Activated naive CD4-positive, alpha-beta T cell treated with Interleukin-2 at 50 U/mL for 16 hours (primary cell): ENCODE measurements at places on chromosomes 3 and 15.

DNA sequence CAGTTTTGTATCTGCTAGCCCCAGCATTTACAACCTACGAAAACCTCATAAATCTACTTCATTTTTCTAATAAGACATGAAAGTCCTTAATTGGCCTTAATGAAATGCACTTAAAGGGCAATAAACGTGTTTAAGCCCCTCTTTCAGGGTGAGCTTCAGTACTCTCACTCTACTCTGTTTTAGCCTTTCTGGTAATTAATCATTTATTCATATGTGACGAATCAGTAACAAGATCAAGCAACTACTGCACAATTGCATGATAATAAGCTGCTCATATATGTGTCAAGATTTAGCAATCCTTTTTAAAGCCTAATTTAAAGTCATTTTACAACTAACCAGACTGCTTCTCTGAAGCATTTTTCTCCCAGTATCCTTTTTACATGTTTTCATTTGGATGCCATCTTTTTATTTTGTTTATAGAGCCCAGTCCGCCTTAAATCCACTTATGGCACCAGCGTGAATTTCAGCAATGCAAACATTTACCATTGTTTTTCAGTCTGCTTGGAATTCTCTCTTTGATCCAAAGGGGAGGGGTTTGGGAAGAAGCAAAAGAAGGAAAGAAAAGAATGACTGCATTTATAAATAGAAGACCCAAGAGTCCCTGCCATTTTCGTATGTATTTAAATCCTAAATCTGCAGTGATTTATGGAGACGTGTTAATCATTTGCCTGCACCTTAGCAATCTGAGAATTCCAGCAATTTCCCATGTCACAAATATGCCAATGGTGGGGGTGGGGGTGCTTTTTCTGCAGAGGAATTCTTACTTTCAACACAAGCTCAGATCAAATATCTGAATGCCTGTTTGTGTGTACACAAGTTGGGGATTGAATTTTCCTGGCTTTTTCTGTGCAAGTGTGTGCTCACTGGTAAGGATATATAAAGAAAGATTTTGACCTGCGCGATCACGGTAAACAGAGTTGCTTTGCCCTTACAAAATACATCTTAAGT is 230.8 kb upstream of the TBC1D5 start:
- DNase-seq: no peak

DNA sequence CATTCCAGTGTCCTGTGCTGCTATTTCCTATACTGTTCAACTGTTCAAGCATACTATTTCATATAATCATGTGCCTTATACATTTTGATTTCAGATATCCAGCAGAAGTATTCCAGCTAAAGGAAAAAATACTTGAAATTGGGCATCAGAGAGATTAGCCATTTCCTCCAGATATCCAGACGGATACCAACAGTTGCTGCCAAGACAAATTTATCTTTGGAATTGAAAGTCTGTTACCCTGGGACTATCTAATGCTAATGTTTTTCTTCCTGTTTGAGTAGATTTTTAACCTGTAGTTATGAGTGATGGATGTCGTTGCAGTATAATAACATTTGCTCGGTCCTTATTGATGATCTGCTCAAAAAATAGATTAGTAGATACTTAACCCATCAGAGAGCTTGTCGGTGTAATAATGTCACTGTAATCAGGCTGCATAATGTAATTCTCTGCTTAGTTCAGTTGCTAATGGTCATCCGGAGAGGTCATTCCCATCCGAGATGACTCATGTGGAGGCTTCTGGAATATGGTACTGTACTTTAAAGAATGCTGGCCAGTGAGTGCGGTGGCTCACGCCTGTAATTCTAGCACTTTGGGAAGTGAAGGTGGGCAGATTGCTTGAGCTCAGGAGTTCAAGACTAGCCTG is 51.5 kb downstream of the TIMP4 start:
- no peak for DNase-seq

- no peak for DNase-seq
Observed at GRCh38 chr3:21599890-21600289, 151.1 kb downstream of the ZNF385D start.

GRCh38 chr3:196638861-196639482 is 522 bp upstream of the NRROS start:
- DNase-seq: no peak

DNA sequence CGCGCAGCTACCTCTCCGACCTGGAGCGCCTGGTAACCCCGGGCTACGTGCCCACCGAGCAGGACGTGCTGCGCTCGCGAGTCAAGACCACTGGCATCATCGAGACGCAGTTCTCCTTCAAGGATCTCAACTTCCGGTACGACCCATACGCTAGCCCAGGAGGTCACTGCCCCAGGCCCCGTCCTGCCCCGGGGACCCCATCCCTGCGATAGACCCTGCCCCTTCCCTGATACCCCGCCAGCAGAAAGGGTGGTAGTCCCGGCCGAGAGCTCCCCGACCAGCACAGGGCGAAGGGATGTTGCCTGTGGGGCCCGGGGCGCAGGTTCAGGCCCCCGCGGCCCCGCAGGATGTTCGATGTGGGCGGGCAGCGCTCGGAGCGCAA is 2.3 kb downstream of the GNAT1 start:
- DNase-seq: no peak

DNA sequence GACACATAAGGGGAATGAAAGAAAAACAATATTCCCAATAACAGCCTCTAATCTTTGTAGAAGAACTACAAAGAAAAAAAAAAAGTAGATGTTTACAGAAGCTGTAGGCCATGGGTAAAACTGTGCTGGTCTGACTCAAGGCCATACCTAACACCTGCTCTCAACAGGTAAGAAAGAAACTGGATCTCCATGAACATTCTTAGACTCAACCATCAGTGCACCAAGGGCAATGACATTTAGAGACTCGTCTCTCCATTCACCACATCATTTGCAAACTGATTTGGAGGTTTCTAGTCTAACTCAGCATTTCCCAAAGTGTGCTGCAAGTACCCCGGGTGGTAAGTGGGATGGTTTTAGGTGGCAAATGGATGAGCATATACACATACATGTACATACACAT is 164.2 kb downstream of the FOXP1 start:
- DNase-seq: no peak

- DNase-seq: no peak
Observed at GRCh38 chr3:106381939-106382335, 513.1 kb upstream of the CBLB start.

GRCh38 chr15:63473007-63473748 is 31.2 kb upstream of the USP3 start:
- DNase-seq: no peak

DNA sequence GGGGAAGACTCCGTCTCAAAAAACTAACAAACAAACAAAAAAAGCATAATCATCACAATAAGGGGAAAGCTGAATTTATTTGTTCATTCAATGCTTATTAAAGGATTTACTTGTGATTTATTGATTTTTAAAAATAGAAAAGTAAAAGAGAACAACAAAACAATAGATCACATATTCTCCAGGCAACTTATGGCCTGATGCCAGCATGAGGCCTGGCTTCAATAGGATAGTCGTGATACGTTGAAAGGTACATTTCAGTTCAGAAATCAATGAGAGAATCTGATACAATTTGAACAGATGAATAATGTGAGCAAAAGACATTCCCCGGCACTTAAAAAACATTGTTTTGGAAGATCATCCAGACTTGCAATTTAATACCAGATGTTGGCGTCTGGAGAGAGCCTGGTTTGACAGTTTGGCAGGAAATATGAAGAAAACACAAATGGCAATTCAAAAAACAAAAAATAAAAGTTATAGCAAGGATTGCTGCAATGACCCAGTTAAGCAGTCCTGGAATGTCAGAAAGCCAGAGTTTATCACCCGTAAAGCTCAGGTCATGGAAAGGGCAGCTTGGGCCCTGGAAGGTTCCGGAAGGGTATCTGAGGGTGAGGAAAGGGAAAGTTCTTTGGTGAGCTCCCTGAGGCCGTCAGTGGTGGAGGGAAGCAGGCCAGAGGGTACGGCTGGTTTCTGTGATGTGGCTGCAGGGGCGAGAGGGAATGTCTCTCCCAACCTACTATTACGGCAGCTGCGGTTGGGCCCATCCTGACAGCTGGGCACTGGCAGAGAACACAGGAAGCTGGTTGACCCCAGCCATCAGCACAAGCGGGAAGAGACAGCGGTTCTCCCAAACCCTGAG is 230.2 kb upstream of the HES1 start:
- no peak for DNase-seq

DNA sequence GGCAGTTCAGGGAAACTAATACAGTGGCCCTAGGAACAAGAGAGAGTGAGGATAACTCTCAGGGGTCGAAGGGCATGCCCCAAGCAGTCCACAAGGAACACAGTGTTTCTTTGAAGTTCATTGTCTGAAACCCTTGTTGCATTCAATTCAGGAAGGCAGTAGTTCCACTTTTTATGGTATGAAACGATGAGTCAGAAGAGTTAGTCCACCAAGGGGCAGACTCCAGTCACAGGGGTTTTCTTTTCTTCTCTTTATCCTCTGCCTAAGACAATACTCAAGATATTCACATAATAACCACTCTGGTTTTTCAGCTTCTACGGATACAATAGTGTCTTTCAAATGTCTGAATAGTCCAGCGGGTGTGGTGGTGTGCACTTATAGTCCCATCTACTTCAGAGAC is 23.7 kb upstream of the TICRR start:
- no peak for DNase-seq

DNA sequence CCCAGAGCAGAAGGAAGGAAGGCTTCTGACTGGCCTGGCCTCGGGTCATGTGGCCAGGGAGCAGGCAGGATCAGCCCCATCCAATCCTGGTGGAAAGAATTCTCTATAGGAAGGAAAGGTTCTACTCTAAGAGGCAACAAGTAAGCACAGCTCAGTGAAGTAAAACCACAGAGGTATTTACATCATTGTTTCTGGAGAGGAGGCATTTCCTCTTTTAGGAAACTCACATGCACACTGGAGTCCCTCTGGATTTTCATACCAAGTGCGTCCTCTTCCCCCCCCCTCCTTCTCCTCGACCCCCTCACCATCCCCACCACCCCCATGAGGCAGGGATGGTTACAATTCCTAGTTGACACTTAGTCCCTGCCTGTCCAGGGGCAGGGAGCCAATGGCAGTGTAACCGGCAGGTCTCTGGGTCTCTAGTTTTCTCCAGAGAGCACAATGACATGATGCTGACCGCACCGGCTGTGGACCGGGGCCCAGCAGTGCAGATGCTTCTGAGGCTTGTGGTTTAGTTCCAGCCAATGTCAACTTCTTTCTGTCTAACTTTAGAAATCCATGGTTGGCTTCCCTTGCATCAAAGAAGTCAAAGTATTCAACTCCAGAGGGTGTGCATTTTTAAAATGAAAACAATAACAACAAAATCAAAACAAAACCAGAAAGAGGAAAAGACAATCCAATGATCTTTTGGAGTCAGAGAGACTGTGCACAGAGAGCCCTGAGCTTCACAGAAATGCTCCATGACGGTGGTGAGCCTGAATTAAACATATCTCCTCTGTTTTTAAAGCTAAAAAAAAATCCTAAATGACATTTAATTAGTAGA is 230.3 kb upstream of the TLE3 start:
- no peak for DNase-seq

DNA sequence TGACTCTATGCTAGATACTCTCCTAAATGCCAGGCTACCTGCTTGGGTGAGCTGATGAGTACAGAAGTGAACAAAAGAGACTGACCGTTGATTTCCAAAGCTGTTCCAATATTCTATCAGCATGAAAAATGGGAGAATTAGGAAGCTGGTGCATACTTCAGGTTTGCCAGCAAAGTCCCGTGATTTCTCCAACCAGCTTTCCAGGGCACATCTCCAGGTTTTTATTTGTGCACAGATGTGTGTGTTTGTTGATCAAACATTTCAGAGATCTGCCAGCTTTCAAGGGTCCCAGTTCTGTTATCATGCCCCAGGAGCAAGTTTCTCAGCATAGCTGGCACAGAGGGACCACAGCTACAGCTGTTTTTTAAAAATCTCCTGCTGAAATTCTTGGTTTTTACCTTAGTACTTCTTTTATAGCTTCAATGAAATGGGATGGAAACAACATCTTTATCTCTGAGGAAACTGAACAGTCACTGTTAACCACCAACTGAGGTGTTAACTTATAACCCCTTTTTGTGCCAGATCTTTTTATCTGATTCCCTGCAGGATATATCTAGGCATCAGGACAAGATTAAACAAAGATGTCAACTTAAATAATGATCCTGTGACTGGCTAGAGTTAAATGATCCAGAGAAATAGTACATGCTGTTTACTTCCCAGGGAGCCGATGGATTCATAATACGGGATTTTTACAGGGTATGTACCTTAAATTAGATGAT is 380.8 kb downstream of the GRM7 start:
- DNase-seq: no peak

DNA sequence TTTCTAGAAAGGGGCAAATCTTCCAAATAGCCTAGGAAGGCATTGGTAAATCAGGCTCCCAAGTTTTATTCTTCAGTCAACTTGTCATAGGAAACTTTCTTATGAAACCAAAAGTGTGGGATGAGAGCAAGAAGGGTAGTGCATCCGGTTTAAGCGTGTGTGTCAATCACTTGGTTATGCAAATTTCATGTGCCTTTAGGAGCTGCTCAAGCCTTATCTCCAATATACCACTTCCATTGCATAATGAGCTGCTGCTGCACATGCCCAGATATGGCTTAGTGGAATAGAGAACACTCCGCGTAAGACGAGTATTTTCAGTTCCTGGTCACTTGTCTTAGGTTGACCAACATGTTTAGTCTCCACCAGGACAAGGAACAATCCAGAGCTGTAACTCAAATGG is 242.1 kb downstream of the CBLB start:
- no peak for DNase-seq

DNA sequence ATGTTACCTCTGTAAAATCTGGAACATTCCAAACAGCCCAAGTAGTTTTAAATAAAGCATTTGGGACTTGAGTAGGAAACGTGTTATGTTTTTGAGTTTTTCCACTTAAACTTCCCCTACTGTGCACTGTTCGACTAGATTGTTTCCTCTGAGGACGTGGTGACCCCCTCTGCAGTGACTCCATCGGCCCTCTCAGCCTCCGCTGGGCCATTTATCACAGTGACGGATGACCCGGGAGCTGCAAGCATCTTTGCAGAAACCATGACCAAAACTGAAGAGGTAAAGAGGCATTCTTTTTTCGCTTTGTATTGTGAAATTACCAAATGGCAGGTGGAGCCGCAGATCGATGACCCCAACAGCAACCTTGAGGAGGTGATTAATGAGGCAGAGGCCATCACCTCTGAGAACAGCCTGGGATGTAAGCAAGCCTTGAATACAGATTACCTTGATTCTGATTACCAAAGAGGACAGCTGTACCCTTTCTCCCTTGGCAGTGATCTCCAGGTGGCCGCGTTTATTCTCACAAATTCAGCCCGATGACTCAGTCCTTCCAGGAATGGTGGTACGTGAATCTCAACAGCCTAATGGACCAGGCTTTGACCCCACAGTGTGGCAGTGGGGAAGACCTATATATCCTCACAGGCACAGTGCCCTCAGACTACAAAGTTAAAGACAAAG is 79.1 kb upstream of the FAN1 start:
- DNase-seq: no peak

GRCh38 chr15:75791337-75791713 is 51.9 kb upstream of the UBE2Q2 start:
- DNase-seq: no peak
